NCI-H2171 treated with DMSO at 0.1 percent for 48 hours (cell line): ENCODE measurements at places on chromosomes 1 and 21.

GRCh38 chr1:235108876-235109275, 19.8 kb downstream of the TOMM20 start:
- no peak for DNase-seq

DNA sequence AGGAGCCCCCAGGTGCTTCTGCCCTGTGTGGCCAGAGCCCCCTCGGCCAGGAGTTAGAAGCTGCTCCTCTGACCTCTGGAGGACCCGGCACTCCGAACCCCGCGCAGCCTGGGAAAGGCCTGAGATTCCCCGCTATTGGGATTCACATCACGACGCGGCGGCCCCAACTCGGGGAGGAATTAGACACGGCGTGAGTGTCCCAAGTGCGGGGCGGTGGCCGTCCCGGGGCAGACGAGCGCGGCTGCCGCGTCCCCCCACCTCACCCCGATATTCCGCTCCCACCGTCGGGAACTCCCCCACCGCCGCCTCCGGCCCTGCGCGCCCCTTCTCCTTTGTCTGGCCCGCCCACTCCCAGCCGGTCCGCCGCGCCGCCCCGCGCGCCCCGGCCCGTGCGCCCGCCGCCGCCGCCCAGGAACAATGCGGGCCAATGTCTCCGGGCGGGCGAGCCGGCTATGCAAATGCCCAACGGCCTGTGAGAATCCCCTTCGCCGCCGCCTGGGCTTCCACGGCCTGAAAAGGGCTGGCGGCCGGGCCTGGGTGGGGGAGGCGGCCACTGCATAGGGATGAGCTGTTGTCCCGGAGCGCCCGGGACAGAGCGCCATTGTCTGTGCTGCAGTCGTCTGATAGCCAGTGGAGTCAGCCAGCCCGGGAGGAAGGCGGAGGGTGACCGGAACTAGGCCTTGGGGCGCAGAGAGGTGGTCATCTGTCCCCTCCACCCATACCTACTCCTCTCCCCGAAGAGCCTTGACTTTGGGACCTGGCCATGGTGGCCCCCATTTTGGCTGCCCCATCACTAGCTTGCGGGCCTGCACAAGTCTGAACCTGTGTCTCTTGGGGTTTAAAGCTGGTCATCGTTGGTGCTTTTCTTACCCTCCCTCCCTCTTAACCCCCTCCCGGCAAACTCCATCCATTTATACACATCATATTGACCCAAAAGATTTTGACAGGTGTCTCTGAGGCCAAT, 19.4 kb downstream of the RHBG start:
- DNase-seq: no peak

- DNase-seq: no peak
These were observed 88.3 kb upstream of the IPO9 start for GRCh38 chr1:201740670-201741111.

DNA sequence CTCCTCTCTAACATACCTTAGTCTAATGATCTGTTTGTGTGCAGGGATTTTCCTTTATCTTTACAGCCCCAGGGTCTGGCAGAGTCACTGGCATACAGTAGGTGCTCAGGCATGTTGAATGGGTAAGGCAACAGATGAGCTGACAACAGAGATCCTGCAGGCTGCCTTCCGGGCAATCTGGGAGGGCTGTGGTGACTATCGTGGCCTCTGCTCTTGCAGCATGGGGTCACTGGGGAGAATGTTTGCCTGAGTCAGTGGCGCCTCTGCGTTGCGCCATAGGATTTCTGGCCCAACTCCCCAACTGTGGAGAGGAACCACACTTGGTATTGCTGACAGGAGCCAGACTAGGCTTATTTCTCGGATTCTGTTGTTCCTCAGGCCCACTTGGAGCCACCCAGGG, 93.8 kb downstream of the LAMC2 start:
- no peak for DNase-seq

- no peak for DNase-seq
These were observed 7.9 kb downstream of the TIAM1 start for GRCh38 chr21:31335957-31336738.

GRCh38 chr1:72435025-72435424, 152.7 kb upstream of the NEGR1 start:
- DNase-seq: peak; percentile 97

DNA sequence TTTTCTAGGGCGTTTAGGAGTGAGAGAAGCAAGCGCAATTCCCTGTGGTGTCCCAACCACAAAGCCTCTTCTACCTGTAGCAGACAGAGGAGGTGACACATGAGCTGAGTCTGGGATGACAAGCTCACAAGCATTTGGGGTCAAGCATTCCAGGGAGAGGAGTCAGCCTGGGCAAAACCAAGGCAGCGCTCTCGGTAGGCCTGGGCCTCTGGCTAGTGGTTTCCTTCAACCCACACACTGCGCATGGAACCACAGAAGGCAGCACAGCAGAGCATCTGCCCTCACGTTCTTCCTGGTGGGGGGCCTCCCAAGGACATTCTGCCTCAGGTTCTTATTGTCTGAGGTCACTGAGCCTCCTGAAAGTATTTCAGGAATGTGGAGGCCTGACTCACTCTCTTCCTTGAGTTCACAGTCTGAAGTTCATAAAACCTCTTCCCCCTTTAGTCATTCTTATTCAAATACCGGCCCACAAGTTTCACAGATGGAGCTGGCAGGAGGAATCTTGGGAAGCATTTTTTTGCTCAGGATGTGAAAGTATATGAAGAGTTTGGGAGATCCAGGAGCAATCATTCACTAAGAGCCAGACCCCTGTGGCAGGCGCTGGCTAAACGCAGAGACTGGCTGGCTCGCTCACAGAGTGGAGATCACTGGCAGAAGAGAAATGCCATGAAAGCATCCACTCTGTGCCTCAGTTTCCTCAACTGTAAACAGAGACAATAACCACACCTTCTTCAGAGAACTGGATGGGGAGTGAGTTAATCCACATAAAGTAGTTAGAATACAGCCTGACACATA, 26.8 kb downstream of the CCN1 start:
- DNase-seq: no peak

DNA sequence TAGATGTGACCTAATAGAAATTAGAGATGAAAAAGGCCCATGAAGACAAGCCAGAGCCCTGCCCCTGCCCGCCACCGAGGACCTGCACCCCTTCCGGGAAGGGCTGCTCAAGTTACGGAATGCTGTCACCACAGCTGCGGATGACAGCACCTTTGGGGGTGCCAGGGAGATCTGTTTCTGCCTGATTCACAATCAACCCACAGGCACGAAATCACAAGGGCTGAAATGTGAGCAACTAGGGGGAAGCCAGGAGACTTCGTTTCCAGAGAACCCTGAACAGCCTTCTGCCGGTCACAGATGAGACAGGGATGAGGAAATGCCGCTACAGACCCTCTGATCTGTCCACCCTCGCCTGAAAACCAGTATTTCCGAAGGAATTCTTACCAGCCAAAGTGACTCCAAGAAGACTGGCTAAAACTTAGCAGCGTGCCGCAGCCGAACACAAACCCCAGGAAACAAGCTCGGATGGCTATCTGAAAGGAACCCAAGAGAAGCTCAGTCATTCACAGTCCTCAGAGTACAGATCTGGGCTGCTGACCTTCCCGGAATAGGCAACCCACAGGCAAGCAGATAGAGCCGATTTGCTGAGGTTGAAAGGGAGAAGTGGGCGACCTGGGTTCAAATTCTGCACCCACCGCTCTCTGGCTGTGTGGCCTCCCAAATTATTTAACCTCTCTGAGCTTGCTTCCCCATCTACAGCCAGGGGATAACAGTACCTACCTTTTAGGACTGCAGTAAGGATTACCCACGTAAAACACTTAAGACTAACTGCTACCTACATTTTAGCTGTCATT, 1.1 kb downstream of the ICMT start:
- DNase-seq: peak; percentile 70

- peak; percentile 76 for DNase-seq
These were observed 13.5 kb upstream of the FOXJ3 start for GRCh38 chr1:42348498-42348897.

DNA sequence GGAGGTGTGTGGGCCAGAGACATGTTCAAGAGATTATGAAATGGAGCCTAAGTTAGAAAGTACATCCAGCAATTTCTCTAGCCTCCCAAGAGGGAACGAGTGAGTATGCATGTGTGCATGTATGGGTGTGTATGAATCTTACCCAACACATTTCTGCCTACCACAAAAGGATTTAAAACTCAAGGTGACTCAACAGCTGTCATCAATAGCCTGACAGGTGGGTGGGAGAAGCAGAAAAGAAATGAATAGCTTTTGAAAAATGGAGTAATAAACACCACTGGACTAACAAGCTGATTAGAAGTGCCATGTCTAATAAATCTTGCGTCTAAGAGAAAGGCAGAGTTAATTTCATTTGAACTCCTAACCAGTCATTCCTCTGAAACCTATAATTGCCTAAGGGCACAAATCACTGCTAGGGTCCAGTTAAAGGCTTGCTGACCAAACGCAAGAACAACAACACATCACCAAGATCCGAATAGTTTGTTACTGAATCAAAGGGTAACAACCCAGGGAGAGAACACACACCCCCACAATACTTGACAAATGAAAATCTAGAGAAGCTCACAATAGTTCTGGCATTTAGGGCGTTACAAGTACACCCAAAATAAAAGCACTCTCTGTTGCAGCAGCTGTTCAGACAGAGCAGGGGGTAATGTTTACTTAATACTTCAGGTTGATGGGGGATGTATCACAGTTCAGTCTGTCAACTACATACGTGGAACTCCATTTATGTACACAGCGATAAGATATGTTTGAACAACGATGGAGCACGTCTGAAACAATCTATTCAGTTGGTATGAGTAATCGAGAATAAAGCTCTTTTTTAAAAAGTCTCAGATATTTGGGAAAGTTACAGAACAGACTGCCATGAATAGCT, 1.4 kb downstream of the KIAA0319L start:
- peak; percentile 82 for DNase-seq

DNA sequence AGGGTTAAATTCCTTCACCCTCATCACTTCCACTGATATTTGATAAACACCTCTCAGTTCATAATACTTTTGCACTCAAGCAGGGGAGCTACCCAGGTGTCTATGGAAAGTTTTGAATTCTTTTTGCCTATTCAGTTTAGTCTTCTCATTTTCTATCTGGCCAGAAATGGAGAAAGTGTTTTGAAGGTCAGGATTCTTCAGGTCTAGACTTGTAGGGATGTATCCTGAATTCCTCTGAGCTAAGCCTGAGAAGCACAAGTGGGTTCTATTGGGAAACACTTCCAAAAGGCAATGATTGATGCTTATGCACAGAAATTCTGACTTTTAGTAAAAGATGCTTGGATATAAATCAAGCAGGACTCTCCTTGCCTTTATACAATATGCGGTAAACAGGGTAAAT, 217.8 kb upstream of the HOOK1 start:
- no peak for DNase-seq

GRCh38 chr1:247335882-247336281, 4.2 kb upstream of the ZNF496 start:
- DNase-seq: no peak

- no peak for DNase-seq
These were observed 636 bp downstream of the WARS2 start for GRCh38 chr1:119139857-119140176.

- DNase-seq: no peak
These were observed 7.7 kb upstream of the DMBX1 start for GRCh38 chr1:46481961-46482360.

GRCh38 chr1:11156963-11157362, 32.2 kb upstream of the ANGPTL7 start:
- no peak for DNase-seq
